Thyroid gland (tissue), 4 donors: ENCODE measurements at places on chromosomes 2 and 18. TPM values are rescaled to one million over a fixed set of nuclear protein-coding genes. Genes with fewer than 3 reads are reported as not detected.

- no peak for DNase-seq
These were observed 29.8 kb downstream of the UPP2 start for GRCh38 chr2:158131483-158131912.

Gene ALPI
- not detected for total RNA-seq

- no peak for DNase-seq
These were observed 31.2 kb downstream of the C1D start for GRCh38 chr2:68031542-68032160.

Gene INPP5D
- total RNA-seq = 7.1 TPM

- DNase-seq = peak; percentile 76
These were observed 40.6 kb upstream of the ST3GAL5 start for GRCh38 chr2:85929096-85930050.

DNA sequence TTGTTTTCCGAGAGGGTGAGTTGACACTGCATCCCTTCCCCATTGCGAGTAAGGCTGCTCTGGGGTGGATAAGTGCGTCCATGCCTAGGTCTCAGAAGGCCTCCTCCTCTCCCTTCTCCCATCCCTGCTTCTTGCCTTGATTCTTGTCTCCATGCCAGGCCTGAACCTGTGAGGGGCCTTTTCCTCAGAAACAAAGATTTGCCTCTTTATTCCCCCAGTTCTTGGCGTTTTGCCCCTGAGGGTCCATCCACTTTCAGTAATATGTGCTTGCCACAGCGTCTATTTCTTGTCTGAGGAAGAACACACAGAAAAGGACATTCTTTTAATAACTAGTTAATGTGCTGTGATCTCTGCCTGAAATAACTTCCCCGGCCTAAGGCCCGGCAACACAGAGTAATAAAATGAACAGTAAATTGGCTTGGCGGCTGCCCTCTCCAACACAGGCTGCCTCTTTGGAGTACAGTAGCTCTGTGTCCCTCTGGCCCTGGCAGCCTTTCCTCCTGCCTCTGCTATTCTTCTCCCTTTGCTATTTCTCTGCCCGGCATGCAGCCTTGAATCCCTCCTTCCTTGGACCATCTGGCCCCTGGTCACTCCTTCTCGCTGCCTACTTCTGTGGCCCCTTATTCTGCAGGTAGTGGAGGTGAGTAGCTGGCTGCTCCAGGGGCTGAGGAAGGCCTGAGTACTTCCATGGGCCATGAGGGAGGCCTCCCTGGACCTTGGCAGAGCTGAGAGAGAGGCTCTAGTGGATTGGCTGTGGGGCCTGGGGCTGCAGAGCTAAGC is 4.4 kb downstream of the EHD3 start:
- DNase-seq = no peak

- DNase-seq = no peak
These were observed 12.6 kb downstream of the RNF149 start for GRCh38 chr2:101295895-101296294.

Gene SLC9A2
- 0.33 TPM for total RNA-seq

- DNase-seq = no peak
These were observed 46.3 kb upstream of the LTBP1 start for GRCh38 chr2:32900246-32900973.

Gene SATB2
- total RNA-seq = 1.9 TPM

Gene IL36A
- total RNA-seq = not detected

GRCh38 chr2:217993138-217993537 is 9.7 kb downstream of the TNS1 start:
- DNase-seq = no peak

DNA sequence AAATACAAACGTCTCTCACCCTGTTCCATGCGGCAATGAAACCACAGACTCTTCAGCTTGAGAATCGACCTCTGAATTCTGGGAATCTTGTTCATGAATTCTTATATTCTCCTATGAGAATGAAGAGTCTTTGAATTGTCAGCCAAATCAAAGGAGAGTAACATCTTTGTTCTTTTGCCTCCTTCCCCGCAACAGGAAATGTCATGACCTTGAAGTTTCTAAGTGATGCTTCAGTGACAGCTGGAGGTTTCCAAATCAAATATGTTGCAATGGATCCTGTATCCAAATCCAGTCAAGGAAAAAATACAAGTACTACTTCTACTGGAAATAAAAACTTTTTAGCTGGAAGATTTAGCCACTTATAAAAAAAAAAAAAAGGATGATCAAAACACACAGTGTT is 21.8 kb downstream of the TNFAIP6 start:
- DNase-seq = no peak

DNA sequence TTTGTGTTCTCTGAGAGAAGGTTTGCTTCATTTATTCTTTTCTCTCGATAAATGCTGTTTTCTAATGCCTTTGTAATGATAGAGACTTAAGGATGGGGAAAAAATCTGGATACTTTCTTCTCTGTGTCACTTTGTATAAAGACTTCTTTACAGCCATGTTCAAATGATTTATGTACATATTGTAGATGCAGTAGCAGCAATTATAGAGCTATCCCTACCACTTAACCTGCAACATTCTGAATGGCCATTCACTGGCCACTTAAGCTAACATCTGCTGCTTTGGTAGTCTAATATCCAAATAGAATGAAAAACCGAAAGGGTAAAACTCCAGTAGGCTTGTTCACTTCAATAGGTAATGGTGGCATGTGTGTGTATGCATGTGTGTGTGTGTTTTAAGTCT is 97.8 kb downstream of the CSRNP3 start:
- no peak for DNase-seq

Gene LYPD6
- 1.5 TPM for total RNA-seq

- DNase-seq = no peak
These were observed 19.3 kb upstream of the TNFAIP6 start for GRCh38 chr2:151338115-151338514.

DNA sequence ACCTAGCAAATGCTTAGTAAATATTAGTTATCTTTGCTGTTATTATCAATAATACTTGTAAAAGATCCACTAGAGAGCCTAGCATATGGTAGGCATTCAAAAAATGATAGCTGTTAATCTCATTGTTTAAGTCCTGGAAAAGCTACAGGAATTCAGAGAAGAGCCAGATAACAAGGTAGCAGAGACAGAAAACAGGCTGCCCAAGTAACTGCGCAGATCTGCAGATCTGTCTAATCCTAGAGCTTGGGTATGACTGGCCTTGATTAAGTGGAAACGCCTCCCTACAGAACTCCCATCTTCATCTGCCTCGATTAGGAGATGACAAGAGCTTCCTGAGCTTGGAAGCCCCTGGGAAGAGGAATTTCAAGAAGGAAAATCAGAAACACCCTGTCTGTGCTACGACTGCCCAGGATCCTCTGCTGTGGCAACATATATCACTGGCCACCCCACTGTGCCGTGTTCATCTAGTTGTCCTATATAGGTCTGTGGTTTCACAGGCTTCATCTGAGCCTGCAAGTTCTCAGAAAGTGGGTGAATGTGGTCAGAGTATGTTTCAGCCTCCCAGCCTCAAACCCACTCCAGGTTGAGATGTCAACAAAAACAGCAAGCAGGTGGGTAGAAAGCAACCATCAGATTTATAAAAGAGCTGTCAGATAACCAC is 151.5 kb upstream of the PKDCC start:
- no peak for DNase-seq

- no peak for DNase-seq
These were observed 99.9 kb upstream of the ZFP36L2 start for GRCh38 chr2:43326101-43326825.

GRCh38 chr2:65999796-66000195 is 435.1 kb upstream of the MEIS1 start:
- no peak for DNase-seq

DNA sequence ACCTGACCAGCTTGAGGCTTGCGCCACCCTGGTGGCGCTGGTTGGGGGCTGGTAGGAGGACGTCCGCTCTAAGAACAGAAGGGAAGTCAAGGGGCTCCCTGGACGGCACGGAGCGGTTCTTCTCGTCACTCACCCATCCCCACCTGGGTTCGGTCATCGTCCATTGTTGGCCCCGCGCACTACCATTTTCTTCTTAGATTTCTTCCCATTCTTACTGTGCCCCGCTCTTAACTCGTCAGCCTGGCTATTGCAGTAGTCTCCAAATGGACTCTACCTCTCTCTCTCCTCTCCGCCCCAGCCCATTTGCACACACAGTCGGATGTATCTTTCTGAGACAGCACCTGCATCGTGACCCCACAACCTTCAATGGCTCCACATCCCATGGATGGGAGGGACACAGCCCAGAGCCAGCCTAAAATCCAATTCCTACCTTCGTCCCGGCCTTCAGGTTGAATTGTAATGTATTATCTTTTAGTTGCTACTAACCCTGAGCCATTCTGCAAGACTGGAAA is 814 bp upstream of the RAB1A start:
- no peak for DNase-seq

Gene REG1B
- total RNA-seq = not detected

DNA sequence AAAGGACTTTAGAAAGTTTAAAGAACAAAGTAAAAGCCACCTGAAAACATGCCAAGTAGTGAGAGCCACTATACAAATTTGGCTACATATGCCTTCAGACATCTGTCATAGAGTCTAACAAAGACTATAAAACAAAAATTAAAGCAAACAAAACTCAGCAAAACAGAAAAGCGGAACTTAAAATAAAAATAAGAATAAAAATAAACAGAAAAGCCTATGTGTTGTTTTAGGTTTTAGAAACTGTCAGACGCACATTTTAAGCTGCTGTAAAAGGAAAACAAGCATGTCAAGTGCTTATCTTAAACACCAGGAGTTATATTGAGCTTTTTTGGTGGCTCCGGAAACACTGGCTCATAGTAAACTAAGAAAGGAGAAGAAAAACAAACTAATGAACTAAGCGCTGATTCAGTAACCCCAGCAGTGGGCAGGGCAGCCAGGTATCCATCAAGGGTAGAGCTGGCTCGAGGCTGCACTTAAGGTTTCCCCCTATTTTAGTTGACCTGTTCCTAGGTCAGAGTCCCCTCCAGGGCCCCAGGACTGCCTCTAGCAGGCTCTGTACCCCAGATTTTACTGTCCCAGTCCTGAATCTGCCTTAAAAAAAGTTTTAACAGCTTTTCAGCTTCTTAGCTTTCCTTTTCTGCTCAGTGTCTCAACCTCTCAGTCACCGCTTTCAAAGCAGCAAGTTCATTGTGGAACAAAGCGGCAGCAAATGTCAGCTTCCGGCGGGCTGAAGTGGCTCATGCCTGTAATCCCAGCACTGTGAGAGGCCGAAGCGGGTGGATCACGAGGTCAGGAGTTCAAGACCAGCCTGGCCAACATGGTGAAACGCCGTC is 15.4 kb upstream of the RMC1 start:
- DNase-seq = peak; percentile 63

DNA sequence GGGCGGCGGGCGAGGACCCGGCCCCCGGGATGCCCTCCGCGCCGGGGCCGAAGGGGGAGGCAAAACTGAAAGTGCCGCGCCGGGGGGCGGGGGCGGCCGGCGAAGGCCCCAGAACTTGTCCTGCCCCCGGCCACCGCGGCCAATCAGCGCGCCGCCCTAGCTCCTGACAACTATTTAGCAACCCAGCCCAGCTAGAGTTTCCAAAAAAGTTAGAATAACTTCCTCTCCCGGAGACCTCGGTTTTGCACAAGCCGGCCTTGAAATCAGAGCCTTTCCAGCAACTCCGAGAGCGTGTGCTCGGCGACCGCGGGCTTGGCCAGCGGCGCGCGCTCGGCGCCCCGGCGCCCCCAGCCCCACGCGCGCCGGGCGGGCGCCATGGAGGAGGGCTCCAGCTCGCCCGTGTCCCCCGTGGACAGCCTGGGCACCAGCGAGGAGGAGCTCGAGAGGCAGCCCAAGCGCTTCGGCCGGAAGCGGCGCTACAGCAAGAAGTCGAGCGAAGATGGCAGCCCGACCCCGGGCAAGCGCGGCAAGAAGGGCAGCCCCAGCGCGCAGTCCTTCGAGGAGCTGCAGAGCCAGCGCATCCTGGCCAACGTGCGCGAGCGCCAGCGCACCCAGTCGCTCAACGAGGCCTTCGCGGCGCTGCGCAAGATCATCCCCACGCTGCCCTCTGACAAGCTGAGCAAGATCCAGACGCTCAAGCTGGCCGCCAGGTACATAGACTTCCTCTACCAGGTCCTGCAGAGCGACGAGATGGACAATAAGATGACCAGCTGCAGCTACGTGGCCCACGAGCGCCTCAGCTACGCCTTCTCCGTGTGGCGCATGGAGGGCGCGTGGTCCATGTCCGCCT is at the start of gene TWIST2:
Gene TWIST2, plus strand, starts transcription at position 245 of the 850 bp plus-strand sequence. Its CDS starts 131 bp downstream, at position 376.
- peak; percentile 21 for DNase-seq

GRCh38 chr2:18791172-18791797 is 201.9 kb upstream of the NT5C1B start:
- DNase-seq = peak; percentile 16

DNA sequence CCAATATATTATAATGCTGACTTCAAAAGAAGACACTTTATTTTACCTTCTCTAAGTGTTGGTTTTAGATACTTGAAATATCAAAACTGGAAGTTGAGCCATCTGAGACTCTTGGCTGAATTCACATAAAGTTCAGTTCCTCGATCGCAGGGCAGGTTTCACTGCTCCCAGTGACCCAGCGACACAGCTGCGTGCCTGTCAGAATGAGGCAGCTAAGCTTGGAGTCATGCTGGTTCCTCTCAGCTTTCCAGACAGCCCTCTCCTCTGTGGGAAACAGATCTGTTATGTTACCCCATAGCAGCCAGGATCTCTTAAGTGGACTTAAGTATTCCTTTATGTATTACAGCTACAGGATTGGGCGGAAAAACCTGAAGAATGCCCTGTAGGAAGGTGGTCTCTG is 142.8 kb upstream of the ALPP start:
- no peak for DNase-seq

Gene CFAP53
- 2.7 TPM for total RNA-seq

- no peak for DNase-seq
These were observed 199.4 kb downstream of the SPP2 start for GRCh38 chr2:234249873-234250272.

Gene VWA3B
- total RNA-seq = not detected

GRCh38 chr2:176161825-176162626 is 4.9 kb downstream of the HOXD3 start:
- peak; percentile 30 for DNase-seq

DNA sequence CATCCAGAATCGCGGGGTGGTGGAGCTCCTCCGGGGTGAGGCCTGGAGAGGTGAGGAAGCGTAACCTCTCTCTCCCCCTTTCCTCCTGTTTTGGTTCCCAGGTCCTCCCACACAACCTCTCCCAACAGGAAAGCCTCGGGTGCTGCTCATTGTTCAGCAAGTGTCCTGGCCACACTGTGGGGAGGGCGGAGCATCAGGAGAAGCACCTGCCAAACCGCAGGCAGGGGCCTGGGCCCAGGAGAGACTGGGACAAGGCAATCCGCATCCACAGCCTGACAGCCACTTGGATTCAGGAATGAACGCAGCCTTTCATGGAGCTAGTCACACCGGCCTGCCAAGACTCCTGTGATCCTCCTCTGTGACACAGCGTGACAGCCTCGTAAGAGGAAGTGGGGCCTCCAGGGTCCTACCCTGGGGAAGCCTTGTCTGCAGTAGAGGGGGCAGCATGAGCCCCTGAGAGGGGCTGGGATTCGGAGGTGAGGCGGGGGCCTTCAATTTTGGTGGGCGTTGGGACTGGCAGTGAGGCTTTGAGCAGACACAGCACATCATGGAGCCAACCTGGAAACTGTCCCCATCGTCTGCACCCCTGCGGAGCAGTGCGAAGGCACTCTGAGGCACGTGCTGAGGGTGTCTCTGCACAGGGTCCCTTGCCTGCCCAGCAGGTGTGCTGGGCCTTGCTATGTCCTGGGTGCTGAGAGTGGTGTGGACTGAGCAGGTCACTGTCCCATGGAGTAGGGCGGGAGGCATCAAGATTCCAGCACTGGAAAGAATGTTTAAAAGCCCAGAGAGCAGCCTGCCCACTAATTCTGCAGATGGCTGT is 62.2 kb downstream of the EDAR start:
- no peak for DNase-seq

GRCh38 chr2:169561364-169561763 is 12.3 kb downstream of the FASTKD1 start:
- DNase-seq = no peak

GRCh38 chr18:67260841-67261240 is 255.7 kb downstream of the DSEL start:
- DNase-seq = no peak

Gene RAD51AP2
- total RNA-seq = 0.13 TPM

- no peak for DNase-seq
These were observed 16.5 kb downstream of the SEPTIN10 start for GRCh38 chr2:109597283-109597682.
